ENCODE measurements at places on chromosomes 7 and 10. TPM values are rescaled to one million over a fixed set of nuclear protein-coding genes. Genes with fewer than 3 reads are reported as not detected.
A peak's percentile ranks its signal among the peaks of the same experiment; 100 is the strongest.

- no peaks in the 10 kb centered on the region for H3K4me1 ChIP-seq
- no peak overlapping the region for H3K27ac ChIP-seq
- DNase-seq, result peak; percentile 10
- H3K4me3 ChIP-seq, result no peak overlapping the region
These were observed 37.6 kb downstream of the R3HCC1L start for GRCh38 chr10:98172073-98172472.

DNA sequence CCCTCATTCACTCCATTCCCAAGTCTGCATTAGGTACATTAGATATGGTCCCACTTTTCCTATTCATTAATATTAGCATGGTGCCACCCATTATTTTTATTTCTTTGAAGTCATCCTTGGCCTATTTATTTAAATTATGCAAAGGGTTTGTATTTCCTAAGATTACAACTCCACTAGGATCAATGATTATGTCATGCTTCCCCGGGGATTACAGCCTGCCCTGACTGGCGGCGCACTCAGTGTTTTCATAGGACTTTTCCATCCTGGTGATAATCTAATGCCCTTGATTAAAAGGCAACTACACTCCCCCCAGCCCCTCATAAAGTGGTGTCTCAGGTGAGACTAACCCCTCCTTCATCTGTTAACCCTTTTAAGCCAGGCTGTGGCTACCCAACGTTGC is 187.2 kb downstream of the POU6F2 start:
- no peak overlapping the region for H3K4me3 ChIP-seq
- no peaks in the 10 kb centered on the region for H3K36me3 ChIP-seq
- no peaks in the 10 kb centered on the region for H3K27me3 ChIP-seq
- no peaks in the 10 kb centered on the region for H3K4me1 ChIP-seq
- DNase-seq, result no peak

DNA sequence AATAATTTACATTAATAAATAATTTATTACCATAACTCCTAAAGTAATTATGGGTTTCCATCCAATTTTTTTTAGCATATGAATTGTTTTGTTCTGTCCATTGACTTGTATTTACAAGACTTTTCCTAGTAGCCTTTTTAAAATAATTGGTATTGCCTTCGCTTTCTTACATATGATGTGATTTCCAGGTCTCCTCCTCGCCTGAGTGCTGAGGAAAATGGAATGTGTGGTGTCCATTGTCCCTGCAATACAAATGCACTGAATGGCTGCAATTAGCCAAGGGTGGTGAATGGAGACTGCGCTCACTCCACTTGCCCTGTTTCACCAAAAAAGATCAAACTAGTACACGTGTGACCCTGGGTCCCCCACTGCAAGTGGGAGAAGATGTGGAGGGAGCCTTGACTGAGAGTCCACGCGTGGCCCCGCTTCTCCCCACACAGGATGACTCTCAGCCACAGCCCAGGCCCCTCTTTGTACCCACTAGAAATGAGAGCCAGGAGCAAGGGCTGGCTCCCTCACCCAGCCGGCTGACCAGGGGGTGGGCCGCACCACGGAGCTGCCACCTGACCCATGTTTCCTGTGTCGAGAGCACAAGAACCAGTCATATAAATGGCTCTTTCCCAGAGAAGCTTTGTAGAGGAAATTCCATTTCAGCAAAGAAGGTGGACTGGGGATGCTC is 52.6 kb downstream of the FAM53B start:
- no peak for DNase-seq
- no peaks in the 10 kb centered on the region for H3K36me3 ChIP-seq
- no peak overlapping the region for H3K27ac ChIP-seq
- H3K27me3 ChIP-seq, result no peaks in the 10 kb centered on the region

DNA sequence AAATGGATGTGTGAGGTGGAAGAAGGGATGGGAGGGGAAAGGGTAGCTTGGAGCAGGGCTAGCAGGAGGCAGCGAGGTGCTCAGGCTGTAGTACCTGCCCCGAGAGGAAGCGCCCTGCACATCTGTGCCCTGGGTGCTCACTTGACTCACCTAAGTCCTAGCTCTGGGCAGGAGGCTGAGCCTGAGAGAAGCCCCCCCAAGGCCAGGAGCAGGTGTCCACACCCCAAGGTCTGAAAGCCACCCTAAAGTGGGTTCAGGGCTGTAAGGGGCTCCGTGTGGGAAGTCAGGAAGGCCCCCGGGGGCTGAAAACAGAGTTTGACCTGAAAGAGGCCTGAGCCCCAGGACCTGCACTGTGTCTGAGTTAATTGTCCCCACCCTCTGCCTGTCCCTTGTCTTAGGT is 95.8 kb upstream of the PODXL start:
- DNase-seq, result no peak
- H3K27ac ChIP-seq, result no peak overlapping the region
- H3K27me3 ChIP-seq, result no peaks in the 10 kb centered on the region
- H3K4me1 ChIP-seq, result no peaks in the 10 kb centered on the region
- no peak overlapping the region for H3K4me3 ChIP-seq
- H3K36me3 ChIP-seq, result no peaks in the 10 kb centered on the region

DNA sequence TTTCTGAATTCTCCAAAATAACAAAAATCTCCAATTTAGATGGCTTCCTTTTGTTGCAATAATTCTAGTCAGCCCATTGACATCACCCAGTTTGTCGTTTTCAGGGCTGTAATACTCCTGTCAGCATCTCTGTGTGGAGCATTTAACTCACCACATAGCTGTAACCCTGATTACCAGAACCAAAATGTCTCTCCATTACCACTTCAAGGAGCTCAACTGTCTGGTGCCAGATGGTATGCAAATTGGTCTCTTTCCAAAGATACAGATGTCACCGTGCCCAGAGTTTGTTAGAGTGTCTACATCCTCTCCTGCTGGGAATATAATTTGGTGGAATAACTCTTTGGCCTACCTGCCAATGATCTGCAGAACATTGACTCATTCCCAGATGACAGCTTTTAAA is 350.3 kb upstream of the POT1 start:
- DNase-seq, result no peak
- H3K4me1 ChIP-seq, result no peaks in the 10 kb centered on the region
- no peak overlapping the region for H3K4me3 ChIP-seq
- no peaks in the 10 kb centered on the region for H3K36me3 ChIP-seq
- no peak overlapping the region for H3K27ac ChIP-seq

DNA sequence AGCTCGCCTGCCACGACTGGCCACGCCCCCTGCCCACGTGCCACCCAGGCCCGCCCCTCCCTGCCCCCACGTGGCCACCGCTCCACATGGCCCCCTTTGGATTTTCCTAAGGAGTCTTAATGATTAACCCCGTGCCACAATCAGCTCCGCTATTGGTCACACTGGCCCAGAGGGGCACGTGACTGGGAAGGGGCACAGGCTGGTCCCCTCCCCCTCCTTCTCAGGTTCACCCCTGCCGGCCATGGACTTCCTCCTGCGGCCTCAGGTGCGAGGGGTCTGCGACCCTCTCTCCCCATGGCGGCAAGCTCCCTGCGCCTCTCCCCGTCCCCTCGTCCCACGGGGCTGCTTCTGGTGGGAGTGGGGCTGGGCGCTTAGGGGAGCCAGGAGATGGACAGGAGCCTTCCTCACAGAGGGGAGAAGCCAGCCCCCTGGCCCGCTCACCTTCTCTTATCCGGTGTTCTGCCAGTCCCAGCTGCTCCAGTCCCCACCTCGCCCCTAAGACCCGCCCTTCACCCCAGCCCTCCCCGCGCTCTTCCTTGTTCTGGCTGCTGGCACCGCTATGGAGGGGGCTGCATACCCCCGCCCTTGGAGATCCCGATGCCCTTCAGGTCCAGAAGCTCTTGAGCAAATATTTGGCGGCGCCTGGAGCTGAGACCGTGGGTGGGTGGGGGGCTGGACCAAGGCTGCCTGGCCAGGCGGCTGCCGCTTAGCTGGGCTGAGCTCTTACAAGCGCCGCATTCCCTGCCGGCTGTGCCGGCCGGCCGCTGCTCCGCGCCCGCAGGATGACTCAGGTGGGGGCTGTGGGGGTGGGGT is 3.2 kb downstream of the SLC4A2 start:
- H3K4me1 ChIP-seq, result peaks cover 60% of the 10 kb centered on the region
- DNase-seq, result peak; percentile 96
- peak overlapping the region; percentile 96 for H3K27ac ChIP-seq
- peaks cover 10% of the 10 kb centered on the region for H3K36me3 ChIP-seq

GRCh38 chr7:30633223-30633622 is 38.5 kb downstream of the GARS1 start:
- DNase-seq, result peak; percentile 46
- H3K4me1 ChIP-seq, result peaks cover 56% of the 10 kb centered on the region
- H3K4me3 ChIP-seq, result no peak overlapping the region

GRCh38 chr7:130292682-130293257 is at the start of gene CPA4:
Gene CPA4, plus strand, starts transcription at chr7:130293161. Its CDS starts 20 bp downstream, at chr7:130293181.
- DNase-seq, result no peak
- no peaks in the 10 kb centered on the region for H3K36me3 ChIP-seq
- peak within 1 kb of the TSS; percentile 79 for H3K27ac ChIP-seq
- peaks cover 26% of the 10 kb centered on the region for H3K4me1 ChIP-seq

- H3K4me1 ChIP-seq, result no peaks in the 10 kb centered on the region
- DNase-seq, result no peak
- no peaks in the 10 kb centered on the region for H3K36me3 ChIP-seq
- H3K27me3 ChIP-seq, result no peaks in the 10 kb centered on the region
These were observed 45.1 kb downstream of the ST8SIA6 start for GRCh38 chr10:17409170-17409733.

- peaks cover 8% of the 10 kb centered on the region for H3K4me1 ChIP-seq
- no peaks in the 10 kb centered on the region for H3K27me3 ChIP-seq
- no peak for DNase-seq
- H3K4me3 ChIP-seq, result no peak overlapping the region
- no peak overlapping the region for H3K27ac ChIP-seq
- H3K36me3 ChIP-seq, result no peaks in the 10 kb centered on the region
These were observed 20.1 kb upstream of the CDK6 start for GRCh38 chr7:92856436-92856835.

- no peaks in the 10 kb centered on the region for H3K27me3 ChIP-seq
- DNase-seq, result no peak
- no peak overlapping the region for H3K27ac ChIP-seq
- H3K4me1 ChIP-seq, result no peaks in the 10 kb centered on the region
- H3K36me3 ChIP-seq, result no peaks in the 10 kb centered on the region
These were observed 226.3 kb upstream of the ZNF32 start for GRCh38 chr10:43874984-43875383.

- no peak for DNase-seq
- no peak overlapping the region for H3K27ac ChIP-seq
- no peaks in the 10 kb centered on the region for H3K36me3 ChIP-seq
These were observed 227.8 kb downstream of the DNAJB6 start for GRCh38 chr7:157564517-157565177.

DNA sequence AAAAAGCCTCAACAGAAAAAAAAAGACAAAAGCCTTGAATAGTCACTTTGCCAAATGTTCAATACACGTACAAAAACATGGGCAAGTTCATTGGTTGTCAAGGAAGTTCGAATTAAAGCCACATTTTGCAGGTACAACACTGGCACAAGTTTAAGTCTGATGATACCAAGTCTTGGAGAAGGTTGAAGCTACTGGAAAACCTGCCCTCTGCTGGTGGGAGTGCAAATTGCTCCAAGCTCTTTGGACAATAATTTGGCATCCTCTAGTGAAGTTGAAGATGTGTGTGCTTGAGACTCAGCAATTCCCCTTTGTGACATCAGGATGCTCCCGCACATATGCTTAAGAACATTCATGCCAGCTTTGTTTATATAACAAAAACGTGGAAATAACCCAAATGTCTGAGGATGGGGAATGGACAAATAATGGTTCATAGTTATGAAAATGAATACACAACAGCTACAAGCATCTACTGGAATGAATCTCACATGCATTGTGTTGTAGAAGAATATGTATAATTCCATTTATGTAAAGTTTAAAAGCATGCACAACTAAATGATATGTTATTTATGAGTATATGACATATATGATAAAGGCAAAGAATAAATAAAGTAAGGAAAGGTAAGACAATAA is 120.0 kb upstream of the PLPP4 start:
- H3K27me3 ChIP-seq, result no peaks in the 10 kb centered on the region
- H3K4me3 ChIP-seq, result no peak overlapping the region
- H3K4me1 ChIP-seq, result no peaks in the 10 kb centered on the region
- H3K36me3 ChIP-seq, result no peaks in the 10 kb centered on the region
- no peak overlapping the region for H3K27ac ChIP-seq
- DNase-seq, result peak; percentile 74

DNA sequence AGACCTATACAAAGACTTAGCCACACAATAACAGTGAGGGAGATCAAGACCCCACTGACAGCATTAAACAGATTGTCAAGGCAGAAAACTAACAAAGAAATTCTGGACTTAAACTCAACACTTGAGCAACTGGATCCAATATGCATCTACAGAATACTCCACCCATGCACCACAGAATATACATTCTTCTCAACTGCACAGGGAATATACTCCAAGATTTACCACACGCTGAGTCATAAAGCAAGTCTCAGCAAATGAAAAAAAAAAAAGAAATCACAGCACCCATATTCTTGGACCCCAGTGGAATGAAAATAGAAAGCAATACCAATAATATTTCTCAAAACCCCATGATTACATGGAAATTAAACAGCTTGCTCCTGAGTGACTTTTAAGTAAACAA is 680.2 kb downstream of the PCDH15 start:
- no peaks in the 10 kb centered on the region for H3K36me3 ChIP-seq
- H3K27ac ChIP-seq, result no peak overlapping the region
- no peak for DNase-seq
- H3K27me3 ChIP-seq, result no peaks in the 10 kb centered on the region

DNA sequence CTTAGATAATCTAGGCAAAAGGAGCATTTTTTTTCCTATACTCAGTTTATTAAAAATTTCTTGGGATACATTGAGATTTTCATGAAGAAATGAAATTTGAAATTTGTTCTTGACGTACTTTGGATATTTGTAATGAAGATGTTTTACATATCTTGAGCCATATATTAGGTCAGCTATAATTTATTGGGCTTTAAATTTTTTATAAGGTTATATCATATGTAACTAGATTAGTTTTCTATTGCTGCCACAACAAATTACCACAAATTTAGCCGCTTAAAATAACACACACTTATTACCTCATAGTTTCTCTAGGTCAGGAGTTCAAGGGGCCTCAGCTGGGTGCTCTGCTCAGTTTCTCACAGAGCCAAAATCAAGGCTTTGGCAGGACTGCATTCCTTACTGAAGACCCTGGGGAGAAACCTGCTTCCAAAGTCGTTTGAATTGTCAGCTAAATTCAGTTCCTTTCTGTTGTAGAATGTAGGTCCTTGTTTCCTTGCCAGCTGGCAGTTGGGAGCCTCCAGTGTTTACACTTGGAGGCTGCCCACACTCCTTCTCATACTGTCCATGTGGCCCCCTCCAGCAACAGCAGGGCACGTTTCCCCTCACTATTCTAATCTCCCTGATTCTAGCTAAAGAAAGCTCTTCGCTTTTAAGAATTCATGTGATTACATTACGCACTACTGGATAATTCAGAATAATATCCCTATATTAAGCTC is 42.6 kb upstream of the DNAH11 start:
- peaks cover 11% of the 10 kb centered on the region for H3K4me1 ChIP-seq
- no peaks in the 10 kb centered on the region for H3K36me3 ChIP-seq
- DNase-seq, result peak; percentile 19
- H3K27ac ChIP-seq, result no peak overlapping the region
- H3K27me3 ChIP-seq, result no peaks in the 10 kb centered on the region

- peaks cover 19% of the 10 kb centered on the region for H3K4me1 ChIP-seq
- H3K27me3 ChIP-seq, result no peaks in the 10 kb centered on the region
- no peak for DNase-seq
- H3K36me3 ChIP-seq, result no peaks in the 10 kb centered on the region
- no peak overlapping the region for H3K4me3 ChIP-seq
- H3K27ac ChIP-seq, result no peak overlapping the region
These were observed 15.1 kb downstream of the TMEM60 start for GRCh38 chr7:77783111-77783510.

Gene CYP3A7
- total RNA-seq, result not detected

Gene WASHC2A
- total RNA-seq, result 36.6 TPM

Gene TMEM213
- total RNA-seq, result not detected

Gene CHST3
- 19.4 TPM for total RNA-seq

Gene KCNIP2
- total RNA-seq, result 13.5 TPM

Gene CCDC3
- total RNA-seq, result 2.1 TPM

Gene TLL2
- not detected for total RNA-seq

Gene PNLIPRP1
- total RNA-seq, result 4,534 TPM

Gene TMEM229A
- total RNA-seq, result not detected

Gene COX15
- 9.6 TPM for total RNA-seq

Gene AGAP4
- total RNA-seq, result 76.1 TPM

Gene FAM25A
- total RNA-seq, result not detected

Data from body of pancreas (tissue), 4 donors.